Vein endothelial cell (primary cell): ENCODE measurements at places on chromosomes 1 and 21. TPM values are rescaled to one million over a fixed set of nuclear protein-coding genes. Genes with fewer than 3 reads are reported as not detected.

The IL20 gene
- not detected in 2 replicates for total RNA-seq

The GSTM5 gene
- under 0.01 and 0.10 TPM in 2 replicates for total RNA-seq

The SPRR2B gene
- total RNA-seq: not detected in 2 replicates

The ELAVL4 gene
- not detected in 2 replicates for total RNA-seq

The HMCN1 gene
- 3.6 and 10.1 TPM in 2 replicates for total RNA-seq

The GJA9 gene
- total RNA-seq: not detected in 2 replicates

The CDK11A gene
- total RNA-seq: 11.3 and 16.7 TPM in 2 replicates

The C1orf185 gene
- total RNA-seq: not detected in 2 replicates

The CACNA1S gene
- total RNA-seq: not detected in 2 replicates

The DNAJC28 gene
- total RNA-seq: 2.0 and 2.4 TPM in 2 replicates

The ADAMTS4 gene
- 14.0 and 44.2 TPM in 2 replicates for total RNA-seq

The LCE3E gene
- total RNA-seq: not detected in 2 replicates

The WDR64 gene
- total RNA-seq: not detected in 2 replicates

The SH2D2A gene
- 0.33 TPM in 1 of 2 replicates, not detected in the other for total RNA-seq

The RCSD1 gene
- total RNA-seq: 0.65 and 0.96 TPM in 2 replicates

The TCHH gene
- not detected in 2 replicates for total RNA-seq
